Testis (tissue), 5 donors: ENCODE measurements at places on chromosomes 7 and 10.

- DNase-seq = no peak
Measured at GRCh38 chr7:585229-585711, 65.6 kb upstream of the PDGFA start.

DNA sequence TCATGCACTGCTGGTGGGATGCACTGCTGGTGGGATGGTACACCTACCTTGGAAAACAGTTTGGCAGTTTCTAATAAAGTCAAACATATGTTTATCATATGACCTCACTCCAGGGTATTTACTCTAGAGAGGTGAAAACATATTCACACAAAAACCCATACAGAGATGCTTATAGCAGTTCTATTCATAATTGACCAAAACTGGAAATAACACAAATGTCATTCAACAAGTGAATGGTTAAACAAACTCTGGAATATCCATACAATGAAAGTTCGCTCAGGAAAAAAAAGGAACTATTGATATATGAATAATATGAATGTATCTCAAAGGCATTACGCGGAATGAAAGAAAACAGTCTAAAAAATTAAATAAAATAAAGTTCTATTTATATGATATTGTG, 19.5 kb downstream of the CCDC71L start:
- DNase-seq = no peak

DNA sequence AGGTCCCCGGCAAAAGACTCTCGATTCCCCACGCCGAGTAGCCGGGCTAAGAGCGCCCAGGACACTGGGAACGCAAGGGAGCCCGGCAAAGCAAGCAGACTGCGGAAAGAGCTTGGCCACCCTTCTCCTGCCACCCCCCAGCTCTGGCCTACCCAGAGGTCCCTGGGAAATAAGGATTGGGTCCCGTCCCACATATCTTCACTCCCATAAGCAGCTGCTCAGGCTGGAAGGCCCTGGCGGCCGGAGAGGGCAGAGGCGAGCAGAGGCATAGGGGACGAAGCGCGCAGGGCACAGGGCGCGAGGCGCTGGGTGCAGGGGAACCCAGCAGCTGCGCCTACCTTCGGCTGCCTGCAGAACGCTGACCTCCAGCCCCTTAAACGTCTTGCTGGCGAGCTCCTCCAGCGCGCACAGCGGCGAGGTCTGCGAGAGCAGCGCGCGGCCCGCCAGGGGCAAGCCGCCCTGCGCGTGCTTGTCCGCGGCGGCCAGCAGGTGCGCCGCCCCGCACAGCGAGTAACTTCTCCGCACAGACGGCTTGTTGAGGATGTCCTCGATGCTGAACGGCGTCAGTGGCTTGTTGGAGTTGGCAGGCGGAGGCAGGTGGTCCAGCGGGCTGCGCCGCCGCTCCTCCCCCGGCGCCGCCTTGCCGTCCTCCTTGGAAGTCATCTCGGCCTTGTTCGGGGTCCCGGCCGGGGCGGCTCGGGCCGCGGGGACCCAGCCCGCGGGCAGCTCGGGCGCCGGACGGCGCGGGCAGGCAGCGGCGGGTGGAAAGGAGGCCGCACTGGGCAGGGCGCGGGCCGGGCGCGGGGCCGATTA, 904 bp downstream of the LBX1 start:
- DNase-seq = no peak

DNA sequence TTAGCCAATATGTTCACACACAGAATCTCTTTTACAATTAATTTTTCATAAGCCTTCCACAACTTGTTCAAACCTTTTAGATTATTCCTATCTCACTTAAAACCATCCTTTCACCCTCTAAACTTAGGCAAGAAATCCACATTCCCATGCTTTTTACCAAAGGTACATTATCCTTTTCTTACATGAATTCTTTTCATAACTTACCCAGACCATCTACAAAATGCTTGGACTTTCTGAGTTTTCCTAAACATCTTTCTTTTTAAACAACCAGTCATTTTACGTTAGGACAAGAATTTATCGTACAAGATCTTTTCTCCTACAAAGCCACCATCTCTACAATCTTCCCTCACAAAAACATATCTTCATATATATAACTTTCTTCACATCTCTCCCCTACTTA, 18.8 kb upstream of the GARS1 start:
- no peak for DNase-seq

DNA sequence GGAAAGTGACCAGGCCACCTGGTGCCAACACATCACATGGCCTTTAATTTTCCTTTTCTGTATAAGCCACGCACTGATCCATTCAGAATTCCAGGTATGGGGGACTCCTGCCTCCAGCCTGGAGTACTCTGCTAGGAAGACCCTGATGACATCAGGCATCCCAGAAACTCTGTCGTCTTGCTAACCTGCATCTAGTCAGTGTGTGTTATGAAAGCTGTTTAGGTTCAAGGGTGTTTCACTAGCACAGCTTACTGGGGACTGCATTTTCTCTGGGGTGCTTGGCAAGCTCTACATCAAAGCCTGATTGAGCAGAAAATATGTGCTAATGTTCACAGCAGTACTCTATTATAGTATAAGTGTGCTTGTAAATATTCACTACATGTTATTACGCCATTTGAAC, 100.6 kb upstream of the MGMT start:
- DNase-seq = no peak

- DNase-seq = no peak
Measured at GRCh38 chr10:23200997-23201652, 9.0 kb downstream of the PTF1A start.

DNA sequence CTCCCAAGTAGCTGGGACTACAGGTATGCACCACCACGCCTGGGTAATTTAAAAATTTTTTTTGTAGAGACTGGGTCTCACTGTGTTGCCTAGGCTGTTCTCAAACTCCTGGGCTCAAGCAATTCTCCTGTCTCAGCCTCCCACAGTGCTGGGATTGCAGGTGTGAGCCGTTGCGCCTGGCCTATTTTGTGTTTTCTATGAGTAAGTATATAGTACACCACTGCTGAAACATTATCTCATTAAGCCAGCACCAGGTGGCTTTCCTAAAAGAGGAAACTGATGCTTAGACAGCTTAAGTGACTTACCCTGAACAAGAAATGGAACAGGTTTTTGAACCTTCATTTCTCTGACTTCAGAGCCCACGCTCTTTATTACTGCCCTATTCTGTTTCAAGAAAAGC, 7.8 kb upstream of the PTPN12 start:
- no peak for DNase-seq

DNA sequence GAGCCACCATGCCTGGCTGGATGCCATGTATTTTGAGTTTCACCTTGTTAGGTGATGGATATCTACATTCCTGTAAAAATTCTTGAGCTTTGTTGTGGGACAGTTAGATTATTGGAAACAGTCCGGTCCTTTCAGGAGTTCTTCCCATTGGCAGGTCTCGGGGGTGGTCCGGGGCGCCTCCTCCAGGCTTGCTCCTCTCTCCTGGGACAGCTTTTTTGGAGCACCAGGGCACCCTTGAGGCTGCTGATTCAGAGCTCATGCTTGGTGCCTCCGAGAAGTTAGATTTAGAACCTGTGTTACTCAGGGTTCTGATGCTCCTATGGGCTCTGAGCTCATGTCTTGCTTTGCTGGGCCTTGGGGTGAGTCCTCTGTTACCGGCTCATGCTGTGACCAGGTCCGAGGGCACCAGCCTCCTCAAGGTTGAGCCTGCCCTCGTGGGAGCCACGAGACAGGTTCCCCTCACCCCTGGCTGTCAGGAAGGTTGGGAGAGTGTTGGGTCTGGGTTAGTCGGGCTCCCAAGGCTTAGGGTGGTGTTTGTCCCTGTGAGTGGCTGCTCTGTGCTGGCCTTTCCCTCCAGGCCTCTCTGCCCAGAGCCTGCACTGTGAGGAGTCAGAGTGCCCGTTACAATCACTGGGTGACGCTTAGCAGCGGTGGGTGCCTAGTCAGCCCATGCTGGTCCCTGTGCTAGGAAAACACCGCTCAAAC, 6.0 kb downstream of the SPRN start:
- DNase-seq = no peak

DNA sequence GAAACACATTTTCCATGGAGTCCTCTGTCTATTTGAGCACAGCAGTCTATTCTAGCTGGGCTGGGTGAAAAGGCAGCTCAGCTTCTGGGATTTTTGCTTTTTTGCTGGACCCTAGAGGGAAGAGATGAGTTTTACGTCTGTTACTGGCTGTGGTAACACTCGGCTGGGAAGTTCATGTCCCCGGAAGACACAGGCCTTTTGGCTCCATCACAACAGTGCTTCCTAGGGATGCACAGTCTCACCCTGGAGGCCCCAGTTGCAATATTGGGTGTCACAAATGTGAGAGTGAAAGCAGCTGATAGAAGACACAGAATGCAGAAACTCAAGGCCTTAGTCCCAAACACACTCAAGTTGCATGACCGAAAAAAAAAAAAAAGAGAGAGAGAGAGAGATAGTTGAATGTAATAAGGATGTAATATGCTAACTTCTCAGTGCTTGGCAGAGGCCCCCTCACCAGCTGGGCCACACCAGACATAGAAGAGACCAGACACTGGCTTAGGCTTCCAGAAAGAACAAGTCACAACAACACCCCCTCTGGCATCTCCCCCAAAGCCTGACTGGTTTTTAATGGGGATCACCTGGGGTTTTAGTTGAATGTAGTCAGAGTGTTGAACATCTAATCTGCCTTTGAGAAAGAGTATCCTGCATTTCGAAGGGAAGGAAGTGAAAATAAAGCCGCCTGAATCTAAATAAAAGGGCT, 545.4 kb upstream of the FZD8 start:
- no peak for DNase-seq

DNA sequence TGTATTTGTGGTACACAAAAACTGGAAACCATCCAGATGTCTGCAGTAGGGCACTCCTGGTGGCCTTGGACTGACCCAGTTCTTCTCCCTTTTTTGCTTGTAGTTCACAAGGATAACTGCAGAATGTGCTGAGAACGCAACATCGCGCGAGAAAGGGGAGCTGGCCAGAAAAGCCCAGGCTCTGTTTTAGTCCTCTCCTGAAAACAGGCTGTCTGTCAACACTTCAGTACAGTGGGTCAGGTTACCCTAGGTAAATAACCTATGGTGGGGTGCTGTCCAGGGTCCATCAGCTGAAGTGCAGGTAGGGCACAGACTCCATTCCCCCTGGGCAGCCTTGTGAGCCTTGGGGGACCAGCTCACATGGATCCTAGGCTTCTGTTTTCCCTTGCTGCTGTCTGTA, 495.8 kb downstream of the MDFIC start:
- no peak for DNase-seq

DNA sequence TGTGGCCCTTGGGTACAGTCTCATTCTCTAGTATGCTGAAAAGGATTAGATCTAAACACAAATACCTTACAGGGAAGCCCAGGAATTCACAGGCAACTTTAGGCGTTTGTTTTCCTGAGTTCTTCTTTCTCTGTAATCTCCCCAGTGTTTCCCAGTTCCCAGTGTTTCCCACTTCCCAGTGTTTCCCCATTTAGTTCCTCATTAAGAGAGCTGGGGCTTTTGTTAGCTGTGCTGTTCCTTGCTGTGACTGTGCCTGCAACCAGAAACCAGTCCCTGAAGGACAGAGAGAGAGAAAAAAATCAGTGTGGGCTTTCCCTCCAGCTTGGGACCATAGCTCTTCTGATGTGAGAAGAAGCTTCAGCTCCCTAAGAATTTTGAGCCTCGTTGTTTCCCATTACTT, 802.9 kb upstream of the COBL start:
- DNase-seq = no peak

DNA sequence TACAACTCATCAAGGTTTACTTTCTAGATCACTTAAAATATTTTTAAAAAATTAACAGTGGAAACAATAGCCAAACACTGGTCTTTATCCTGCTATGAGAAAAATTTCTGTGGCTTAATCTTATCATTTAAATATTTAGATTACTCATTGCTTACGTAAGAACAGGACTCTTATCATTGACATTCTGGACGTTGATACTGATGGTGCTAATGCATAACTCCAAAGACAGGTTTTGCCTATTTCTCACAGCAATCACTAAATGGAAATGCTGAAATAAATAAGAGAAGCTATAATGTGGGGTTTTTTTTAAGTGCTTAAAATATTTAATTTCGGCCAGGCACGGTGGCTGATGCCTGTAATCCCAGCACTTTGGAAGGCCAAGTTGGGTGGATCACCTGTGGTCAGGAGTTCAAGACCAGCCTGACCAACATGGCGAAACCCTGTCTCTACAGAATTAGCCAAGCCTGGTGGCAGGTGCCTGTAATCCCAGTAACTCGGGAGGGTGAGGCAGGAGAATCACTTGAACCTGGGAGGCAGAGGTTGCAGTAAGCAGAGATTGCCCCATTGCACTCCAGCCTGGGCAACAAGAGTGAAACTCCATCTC, 195.0 kb downstream of the HGF start:
- no peak for DNase-seq

- no peak for DNase-seq
Measured at GRCh38 chr10:97140902-97141745, 44.6 kb downstream of the SLIT1 start.

GRCh38 chr7:90749774-90750173, 153.7 kb downstream of the CDK14 start:
- DNase-seq = no peak

DNA sequence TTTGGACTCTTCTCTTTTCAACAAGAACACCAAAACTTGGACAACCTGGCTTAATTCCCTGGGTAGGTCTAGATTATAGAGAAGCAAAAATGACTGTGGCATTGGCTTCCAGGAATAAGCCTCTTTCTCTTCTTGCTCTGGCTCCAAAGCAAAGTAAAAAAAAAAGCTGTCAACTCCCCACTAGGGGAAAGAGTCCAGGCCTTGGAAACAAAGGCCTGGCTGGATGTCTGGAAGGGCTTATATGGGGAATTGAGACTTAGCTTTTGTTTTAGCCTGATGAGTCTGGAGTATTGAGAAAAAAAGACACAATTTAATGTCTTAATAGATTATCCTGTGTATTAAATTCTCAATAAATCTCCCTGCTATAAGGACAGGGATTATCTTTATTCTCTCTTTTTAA, 300.6 kb downstream of the SORCS3 start:
- DNase-seq = no peak

DNA sequence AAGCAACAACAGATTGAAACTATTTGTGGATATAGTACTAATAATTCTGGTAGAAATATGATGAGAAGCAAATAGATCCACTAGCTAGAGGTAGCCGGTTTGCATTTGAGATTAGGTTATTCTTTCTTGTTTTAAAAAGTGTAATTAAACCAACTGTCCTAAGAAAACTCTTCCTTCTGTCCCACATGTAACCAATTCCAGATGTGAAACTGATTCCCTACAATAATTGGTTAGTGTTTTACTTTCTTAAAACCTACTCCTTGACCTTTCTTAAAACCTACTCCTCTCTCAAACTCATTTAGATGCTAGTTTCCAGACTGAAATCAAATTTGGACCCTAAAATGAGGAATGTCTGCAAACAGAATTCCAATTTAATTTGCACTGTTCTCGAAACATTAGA, 521.5 kb downstream of the SUGCT start:
- no peak for DNase-seq

DNA sequence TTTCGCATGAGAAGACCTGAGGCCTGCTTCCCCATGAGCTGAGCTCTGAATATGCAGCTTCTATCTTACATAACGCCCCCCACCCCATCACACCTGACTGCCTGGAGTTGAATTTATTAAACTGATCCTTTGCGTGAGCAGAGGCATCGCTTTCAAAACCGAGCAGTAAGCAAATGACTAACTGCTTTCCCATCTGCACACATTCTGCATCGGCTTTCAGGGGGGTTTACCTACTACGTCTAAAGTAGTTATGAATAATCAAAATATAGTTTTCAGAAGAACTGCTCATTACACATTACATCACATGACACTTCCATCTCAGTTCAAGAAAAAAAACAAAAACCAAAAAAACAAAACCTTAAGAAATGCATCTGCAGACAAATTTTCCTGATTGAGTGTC, 54.7 kb upstream of the EGR2 start:
- no peak for DNase-seq

- DNase-seq = no peak
Measured at GRCh38 chr10:79136236-79137005, 67.7 kb downstream of the ZMIZ1 start.

- DNase-seq = no peak
Measured at GRCh38 chr7:123846217-123846891, 1.4 kb downstream of the HYAL4 start.
